ENCODE measurements at places on chromosomes 16 and 17.

DNA sequence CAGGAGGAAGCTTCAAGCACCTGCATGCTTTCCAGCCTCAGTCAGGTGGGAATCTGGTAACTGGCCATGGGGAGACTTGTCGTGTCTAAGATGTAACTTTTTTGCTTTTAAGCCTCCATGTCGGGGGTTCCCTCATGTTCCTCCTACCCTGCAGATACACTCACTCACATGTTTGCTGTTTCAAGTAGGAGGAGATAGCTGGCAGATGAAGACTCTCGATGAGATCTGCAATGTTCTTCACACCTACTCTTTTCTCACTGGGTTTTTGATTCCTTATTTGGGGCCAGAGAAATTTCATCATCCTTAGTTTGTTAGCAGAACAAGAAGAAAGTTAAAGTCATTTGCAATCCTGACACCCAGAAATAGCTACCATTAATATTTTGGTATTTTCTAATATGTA lies 24.7 kb downstream of the UTP4 start:
- no peak for DNase-seq

- no peak for DNase-seq
Measured at GRCh38 chr16:58195771-58196170, 2.1 kb downstream of the CSNK2A2 start.

DNA sequence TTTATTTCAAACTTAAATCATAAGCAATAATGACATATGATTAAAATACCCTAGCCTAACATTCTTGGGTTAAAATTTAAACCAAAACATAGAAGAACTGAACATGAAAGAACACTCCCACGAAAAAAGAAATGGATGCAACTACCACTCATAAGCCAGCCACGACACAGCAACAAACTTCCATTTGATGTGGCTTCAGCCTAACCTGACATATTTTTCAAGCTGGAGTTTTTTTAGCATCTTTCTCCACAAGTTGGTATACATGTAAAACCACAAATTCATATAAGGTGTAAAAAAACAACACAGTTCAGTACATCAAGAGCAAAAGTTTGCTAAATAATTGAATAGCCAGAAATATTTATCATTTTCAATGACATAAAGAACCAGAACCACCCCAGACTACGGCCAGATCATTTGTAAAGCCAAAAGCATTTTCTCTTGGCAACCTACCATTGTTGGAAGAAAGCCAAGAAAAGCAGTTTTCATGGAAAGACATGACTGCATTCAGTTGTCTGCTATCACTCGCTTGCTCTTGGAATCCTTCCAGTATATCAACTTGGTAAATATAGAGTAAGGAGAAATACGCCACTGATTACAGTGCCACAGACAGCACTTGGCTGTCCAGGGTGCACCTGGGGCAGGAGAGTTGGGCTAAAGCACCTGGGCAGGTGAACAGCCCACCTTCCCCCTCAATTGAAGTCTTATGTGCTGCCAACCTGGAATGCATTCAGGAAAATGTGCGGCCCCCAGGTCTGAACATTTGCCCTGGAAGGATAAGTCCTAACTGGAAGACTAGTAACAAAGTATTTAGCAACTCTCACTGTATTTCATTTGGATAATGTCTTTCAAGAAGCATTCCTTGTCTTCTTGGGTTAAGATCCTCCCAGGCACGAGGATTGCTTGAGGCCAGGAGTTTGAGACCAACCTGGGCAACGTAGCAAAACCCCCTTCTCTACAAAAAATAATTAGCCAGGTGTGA lies 60.5 kb downstream of the CREBBP start:
- DNase-seq: peak; percentile 28

DNA sequence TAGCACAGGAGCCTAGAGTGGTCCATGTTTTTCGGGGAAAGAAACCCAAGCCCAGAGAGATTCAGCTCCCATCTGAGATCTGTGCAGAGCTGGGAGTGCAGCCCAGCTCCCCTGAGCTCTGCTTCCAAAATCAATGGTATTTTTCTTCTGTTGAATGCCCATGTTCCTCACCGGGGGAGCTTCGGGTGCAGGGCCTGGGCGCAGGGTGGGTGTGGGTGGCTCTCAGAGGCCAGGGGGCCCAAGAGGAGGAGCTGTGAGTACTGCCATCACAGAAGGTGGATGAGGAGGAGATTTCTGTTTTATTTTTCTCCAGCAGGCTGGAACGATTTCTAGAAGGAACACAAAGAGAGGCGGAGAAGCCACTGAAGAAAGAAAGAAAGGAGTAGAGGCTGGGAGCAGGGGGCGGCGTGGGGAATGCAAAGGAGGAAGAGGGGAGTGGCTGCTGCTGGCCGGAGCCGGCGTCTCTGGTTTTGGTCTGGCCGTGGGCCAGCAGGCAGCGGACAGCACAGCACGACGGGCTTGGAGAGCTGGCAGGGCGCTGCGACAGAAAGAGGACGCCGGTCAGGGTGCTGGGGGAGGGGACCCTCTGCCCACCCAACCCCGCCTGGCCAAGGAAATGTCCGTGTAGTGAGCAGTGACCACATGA lies 76.2 kb upstream of the KSR1 start:
- DNase-seq: no peak

DNA sequence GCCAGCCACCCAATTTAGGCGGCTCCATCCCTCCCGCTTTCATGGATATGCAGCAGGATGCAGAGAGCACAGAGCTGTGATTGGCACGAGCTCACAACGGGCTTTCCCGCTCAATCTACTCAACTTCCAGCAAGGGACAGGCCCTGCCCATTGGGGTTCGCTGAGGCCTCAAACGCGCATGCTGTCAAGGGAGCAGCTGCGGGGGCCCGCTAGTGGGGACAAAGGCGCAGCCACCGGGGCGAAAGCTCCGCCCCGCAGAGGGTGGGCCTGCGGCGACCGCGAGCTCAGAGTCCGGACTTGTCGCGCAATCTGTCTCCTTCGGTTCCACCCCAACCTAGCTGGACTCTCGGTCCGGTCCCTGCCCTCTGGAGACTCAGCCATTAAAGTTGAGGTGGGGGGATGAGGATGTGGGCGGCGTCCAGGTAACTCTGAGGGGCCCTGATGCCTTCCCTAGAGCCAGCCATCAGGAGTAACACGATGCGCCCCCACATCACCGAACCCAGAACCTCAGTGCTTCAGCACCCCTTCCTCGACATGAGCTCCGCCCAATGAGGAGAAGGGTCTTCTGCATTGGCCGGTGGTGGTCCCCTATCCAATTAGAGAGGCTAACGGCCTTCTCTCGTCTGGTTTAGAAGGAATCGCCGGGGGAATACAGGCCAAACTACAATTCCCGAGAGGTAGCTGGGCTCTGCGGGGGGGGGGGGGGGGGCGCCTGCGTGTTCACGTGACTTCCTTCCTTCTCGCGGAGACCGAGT lies 489 bp upstream of the NFATC3 start:
- peak; percentile 90 for DNase-seq

GRCh38 chr17:47719411-47720152 lies 13.5 kb upstream of the TBX21 start:
- peak; percentile 42 for DNase-seq

GRCh38 chr17:75878174-75878998 lies at the start of gene TRIM47:
TSS of gene TRIM47 (minus strand) at chr17:75878581. CDS start at chr17:75878548, 33 bp downstream.
- DNase-seq: no peak

GRCh38 chr16:50006964-50007363 lies 18.1 kb upstream of the CNEP1R1 start:
- DNase-seq: no peak

DNA sequence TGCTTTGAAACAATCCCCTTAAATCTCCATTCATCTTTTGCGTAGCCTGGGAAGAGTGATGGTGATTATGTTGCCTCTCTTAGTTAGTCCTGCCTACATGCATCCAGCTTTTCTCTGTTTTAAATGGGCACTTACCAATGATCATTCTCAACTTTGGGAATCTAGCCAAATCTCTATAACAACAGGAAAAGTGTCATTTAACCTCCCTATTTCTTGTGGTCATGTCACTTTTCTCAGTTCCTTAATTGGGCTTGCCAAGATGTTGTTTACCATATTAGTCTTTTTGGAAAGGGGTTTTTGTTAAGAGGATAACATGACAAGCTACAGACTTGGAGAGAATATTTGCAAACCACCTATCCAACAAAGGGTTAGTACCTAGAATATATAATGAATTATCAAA lies 15.6 kb upstream of the CLEC10A start:
- DNase-seq: no peak

DNA sequence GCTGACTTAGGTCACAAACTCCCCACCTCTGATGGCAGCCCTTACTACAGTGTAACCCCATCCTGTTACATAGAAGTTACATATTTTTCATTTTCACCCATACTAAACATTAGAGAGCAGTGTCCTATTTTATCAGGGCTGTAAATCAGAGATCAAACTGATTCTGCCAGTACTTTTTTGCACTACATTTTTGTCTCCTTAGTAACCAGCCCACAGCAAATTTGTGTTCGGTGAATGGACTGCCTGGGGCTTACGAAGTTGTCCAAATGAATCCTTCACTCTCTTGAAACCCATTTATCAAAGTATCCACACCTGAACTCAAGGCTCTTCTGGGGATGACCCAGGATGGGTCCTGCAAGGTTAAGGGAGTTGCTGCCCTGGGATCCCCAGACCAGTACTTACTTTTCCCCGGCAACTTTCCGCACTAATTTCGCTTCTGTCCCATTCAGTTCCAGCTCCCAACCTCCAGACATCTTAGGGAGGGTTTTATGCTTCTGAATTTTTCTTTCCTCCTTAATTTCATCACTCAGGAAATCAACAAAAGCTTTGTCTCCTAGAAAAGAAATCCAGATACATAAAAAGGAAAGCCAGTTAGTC lies 1.1 kb downstream of the C1QBP start:
- no peak for DNase-seq

- DNase-seq: peak; percentile 60
Measured at GRCh38 chr16:56356276-56357240, 68.8 kb downstream of the AMFR start.

GRCh38 chr17:39679521-39680192 lies 8.2 kb downstream of the PGAP3 start:
- peak; percentile 63 for DNase-seq

- no peak for DNase-seq
Measured at GRCh38 chr17:68368387-68368786, 77.1 kb downstream of the ARSG start.

GRCh38 chr16:23784811-23785447 lies 30.1 kb downstream of the CHP2 start:
- no peak for DNase-seq

GRCh38 chr16:85963753-85964285 lies 64.9 kb downstream of the IRF8 start:
- DNase-seq: no peak

- no peak for DNase-seq
Measured at GRCh38 chr16:86768228-86768791, 190.0 kb downstream of the FOXL1 start.

DNA sequence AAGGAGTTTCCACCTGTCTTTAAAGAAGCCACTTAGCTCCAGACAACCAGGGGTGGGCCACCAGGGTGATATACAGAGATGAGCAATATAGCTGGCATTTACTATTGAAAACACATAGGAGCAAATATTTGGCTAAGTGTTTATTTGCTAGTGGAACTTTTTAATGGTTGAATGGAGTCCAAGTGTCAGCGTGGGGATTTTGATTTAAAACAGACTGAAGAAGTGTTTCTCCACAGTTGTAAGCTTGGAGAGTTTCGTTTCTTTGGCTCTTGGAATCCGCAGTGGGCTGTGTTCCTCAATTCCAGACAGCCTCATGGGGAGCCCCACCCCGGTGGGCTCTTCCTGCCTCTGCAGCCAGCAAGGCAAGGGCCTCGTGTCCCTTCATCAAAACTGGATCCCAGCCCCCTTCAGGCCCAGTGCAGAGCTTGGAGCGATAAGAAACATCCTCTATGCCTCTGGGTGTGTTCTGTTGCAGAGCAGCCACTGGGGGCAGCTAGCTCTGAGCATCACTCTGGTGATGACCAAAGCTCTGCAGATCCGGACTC lies 36.1 kb downstream of the NOG start:
- DNase-seq: no peak

DNA sequence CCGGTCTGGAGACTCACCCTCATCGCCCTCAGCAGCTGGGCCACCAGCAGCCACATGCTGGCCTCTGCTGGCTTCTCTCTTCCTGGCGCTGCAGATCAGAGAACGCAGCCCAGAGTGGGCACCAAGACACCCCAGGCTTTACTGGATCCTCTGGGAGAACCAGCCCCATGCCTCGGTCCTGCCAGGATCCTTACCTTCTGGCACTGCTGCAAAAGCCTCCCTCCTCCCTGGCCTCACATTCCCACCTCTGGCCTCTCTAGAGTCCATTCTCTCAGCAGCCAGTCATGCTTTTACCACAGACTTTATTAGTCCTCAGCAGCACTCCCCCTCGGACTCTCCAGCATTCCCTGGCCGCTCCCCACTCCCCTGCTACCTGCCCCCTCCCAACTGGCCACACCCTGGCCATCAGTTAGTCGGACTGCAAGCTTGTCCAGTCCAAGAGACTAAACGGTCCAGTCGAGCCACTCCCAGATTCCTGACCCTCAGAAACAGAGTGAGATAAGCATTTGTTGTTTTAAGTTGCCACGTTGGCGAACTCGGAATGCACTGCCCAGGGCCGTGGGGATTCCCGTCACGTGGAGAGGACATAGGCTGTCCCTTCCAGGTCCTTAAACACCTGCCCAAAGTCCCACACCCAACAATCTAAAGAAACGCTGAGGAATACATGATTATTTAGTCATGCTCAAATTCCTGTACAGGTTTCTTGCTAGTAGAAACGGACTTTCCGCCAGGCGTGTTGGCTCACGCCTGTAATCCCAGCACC lies 5.9 kb upstream of the SPG7 start:
- DNase-seq: no peak

- no peak for DNase-seq
Measured at GRCh38 chr16:23225109-23225508, 42.6 kb downstream of the SCNN1G start.

GRCh38 chr17:55175788-55176427 lies 88.9 kb upstream of the HLF start:
- DNase-seq: no peak

DNA sequence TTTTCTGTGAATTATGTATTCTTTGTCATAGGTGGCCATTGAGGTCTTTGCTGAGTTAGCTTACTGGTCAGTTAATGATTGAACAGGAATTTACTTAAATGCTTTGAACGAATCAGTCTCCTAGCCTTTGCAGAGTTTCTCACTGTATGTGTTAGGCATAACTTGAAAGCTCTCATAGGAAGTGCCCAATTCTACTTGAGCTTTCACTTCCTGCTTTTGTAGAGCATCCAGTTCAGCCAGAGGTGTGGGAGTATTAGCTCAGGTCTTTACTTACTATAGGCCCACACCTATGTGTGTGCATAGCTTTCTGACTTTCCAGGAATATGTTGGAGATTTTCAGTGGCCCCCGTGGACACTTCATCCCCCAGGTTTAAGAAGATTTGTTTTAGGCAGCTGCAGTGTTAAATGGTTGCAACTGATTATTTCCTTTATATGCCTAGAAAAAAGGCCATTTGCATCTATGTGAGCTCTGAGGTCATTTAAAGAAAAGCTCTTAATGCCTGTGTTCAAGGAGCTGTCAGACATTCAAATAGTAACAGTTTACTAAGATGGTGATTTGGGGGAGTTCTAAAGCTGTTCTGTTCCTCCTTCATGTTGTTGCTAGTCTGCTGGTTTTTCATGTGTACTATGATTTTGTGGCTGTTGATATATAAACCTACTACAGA lies 62.3 kb downstream of the PHKB start:
- no peak for DNase-seq

All from CD4-positive, alpha-beta T cell treated with Interleukin-21 for 1 hour (primary cell).